Posterior cingulate gyrus (tissue), 11 donors: ENCODE measurements at places on chromosomes 6 and 20.

GRCh38 chr20:21526776-21527175, 12.9 kb upstream of the NKX2-2 start:
- DNase-seq = no peak

DNA sequence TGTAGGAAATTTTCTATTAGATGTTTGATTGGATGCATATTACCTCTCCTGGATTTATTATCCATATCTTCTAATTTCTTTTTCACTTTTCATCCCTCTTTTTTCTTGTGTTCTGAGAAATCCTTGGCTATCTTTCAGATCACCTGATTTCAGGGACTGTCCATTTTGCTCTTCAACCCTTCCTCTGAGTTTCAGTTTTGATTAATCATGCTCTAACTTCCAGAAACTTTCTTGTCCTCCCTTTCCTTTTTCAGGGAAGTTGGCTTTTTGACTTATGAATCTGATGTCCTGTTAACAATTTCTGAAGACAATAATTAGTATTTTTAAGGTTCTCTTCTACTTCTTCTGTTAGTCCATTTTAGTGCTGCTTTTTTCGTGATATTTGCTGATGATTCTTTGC, 79.1 kb downstream of the FKBP5 start:
- DNase-seq = no peak

DNA sequence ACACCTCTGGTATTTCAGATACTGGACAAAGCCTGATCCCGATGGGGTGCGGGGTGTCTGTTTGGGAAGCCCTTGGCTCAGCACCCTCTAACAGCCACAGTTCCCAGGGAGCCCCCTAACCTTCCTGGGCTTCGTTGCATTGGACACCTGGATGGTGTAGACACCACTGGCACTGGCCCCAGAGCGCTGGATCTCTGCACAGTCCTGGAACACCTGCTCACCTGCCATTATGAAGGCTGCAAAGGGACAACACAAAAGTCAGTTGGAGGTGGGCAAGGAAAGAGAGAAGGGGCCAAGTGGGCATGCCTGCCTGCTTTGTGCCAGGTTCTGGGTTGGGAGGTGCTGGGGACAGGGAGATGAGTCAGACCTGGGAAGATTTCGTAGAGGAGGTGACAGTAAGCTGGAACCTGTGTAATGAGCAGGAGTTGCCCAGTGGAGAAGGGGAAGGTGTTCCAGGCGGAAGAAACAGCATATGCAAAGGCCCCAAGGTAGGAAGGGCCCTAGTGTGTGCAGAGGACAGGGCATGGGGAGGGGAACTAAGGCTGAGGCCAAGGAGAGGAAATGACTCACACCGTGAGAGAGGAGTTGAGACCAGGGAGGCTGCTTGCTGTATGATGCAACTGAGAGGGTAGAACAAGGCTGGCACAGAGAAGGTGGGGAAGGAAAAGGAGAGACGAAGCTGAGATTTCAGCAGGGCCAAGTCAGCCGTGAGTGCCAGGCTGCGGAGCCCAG, 34.9 kb downstream of the ANGPT4 start:
- DNase-seq = no peak

- no peak for DNase-seq
Measured at GRCh38 chr6:10528158-10528981, 7.2 kb downstream of the GCNT2 start.

- no peak for DNase-seq
Measured at GRCh38 chr6:112202639-112203341, 51.6 kb downstream of the LAMA4 start.

- DNase-seq = no peak
Measured at GRCh38 chr6:72974276-72974675, 251.0 kb downstream of the KHDC1L start.

DNA sequence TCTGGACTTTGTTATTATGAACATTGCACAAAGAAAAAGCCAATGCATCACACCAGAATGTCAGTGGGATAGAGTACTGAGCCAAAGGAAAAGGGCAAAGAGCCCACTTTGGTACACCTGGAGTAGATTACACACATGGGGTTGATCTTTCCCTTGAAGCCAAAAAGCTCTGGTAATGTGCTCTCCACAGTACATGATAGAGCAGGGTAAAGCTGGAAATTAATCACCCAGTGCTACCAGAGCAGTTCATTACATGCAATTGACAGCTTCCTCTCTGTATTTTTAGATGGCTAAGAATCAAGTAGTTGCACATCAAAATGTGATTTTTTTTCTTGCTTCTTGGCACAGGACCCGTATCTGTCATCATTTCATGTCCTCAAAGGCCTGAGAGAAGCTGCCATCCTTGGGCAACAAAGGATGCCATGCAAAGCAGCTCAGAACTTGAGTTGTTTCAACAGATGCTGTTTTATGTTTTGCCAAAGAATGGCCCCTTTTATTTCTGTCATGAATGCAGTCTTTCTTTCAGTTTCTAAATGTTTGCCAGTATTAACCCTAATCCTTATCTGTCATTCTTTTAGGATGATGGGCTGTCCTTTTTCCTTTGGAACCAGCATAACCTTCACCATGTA, 88.1 kb downstream of the HDGFL1 start:
- peak; percentile 88 for DNase-seq

DNA sequence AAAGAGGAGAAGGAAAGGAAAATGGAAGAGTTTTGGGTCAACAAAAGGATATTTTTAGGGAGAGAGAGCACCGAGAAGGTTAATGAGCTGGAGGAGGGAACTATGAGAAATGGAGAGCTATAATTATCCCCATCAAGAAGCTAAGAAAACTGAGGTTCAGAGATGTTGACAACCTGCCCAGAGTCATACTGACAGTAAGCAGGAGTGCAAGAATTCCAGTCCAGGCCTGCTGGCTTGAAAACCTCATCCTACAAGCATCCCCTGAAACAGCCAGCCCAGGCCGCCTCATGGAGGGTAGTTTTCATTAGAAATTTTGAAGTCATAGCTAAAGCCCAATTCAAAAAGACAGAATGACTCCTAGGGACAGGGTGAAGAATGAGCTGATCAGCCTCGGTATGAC, 172.1 kb upstream of the LRFN2 start:
- no peak for DNase-seq

DNA sequence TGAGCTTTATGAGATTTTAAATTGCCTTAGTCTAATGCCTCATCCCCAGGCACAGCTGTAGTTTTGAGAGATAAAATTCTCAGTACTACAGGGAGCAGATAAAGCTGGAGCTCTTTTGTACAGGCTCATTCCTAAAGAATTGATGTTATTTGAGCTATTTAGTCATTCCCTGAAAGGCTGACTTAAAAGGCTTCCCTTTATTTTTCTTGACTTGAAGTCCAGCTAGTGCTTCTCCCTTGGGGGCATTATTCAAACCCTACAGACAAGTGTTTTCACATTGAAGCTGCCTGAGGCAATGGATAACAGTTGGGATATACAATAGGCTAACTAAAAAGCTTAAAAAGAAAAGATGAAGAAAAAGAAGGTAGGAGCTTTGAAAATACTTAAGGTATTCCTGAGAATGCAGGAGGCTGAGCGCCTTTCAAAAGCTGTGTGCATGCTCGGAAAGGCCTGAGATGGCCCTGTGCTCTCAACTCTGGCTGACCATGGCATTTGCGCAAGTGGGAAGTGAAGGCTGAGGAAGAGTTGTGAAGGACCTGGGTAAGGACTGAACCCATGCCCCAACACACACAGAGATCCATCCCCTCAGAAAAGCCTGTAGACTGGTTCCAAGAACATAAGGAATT, 315.1 kb downstream of the SMOC2 start:
- DNase-seq = no peak

DNA sequence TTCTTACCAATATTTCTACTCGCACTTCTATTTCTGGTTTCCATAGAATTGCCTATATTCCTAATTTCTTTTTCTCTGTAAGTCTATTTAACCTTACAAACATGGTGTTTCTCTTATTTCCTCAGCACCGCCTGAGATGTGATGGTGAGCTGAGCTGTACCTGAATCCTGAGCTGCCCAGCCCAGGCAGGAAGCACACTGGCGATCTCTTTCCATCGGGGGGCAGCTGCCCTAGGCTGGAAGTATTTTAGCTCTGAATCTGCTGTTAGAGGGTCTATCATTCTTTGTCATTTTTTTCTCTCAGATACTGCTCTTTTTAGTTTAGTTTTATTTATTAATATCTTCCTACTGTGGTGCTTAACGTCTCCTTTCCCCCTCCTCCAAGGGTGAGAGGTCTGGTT, 173.4 kb upstream of the SLC35B3 start:
- no peak for DNase-seq

DNA sequence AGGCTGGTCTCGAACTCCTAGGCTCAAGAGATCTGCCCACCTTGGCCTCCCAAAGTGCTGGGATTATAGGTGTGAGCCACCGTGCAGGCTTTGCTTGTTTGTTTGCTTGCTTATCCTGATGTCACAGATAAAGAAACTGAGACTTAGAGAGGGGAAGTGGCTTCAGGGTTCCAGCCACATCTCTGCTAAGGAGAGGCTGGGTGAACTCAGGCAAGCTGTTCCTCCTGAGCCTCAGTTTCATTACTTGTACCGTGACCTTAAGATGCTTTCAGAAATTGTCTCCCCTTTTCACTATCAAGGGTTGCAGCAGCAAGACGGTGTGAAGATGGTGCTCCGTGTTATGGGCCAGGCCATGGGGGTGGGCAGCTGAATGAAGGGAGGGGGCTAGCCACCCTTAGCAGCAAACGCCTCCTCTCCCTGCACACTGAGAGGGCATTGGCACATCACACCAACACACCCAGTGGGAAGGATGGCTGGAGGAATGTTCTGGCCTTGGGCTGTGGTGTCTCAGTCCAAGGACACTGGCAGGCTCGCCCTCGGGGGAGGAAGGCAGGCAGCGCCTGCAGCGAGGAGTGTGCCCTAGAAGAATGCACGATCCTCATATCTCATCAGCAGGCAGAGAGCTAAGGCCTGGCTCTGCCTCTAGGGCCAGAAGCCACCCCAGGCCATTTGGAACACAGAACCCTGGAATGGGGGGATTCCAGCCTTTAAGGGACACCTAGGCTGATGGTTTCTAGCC, 48.2 kb upstream of the TLDC2 start:
- no peak for DNase-seq

GRCh38 chr6:32785781-32786533, 22.6 kb upstream of the HLA-DQB2 start:
- DNase-seq = no peak

DNA sequence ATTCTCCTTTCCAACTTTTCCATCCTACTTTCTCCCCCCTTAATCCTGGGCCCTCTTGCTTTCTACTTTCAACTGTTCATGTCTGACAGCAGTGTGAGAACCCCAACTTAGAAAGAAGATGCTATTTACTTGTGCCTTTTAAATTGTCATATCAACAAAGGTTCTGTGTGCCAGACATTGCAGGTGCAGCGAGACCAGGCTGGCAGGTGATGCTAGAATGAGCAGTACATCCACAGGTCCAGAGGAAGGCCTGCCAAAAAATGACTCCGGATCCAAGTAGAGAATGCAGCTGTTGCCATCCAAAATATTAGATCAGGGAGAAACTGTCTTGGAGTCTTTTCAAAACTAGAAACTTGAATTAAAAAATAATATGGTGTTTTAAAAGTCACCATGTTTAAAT, 510.5 kb downstream of the LMBRD1 start:
- DNase-seq = no peak

DNA sequence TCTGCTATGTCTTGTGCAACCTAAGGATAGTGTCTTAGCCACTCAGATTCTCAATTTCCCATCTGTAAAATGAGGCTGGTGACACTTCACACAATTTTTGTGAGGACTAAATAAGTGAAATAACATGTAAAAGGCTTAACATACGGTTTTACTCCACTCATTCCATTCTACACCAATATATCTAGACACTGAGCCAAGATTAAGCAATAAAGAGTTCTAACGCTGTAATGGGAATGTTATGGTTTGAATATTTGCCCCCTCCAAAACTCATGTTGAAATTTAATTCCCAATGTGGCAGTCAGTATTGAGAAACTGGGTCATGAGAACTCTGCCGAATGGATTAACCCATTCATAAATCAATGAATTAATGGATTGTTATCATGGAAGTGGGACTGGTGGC, 301.0 kb downstream of the HACE1 start:
- no peak for DNase-seq

DNA sequence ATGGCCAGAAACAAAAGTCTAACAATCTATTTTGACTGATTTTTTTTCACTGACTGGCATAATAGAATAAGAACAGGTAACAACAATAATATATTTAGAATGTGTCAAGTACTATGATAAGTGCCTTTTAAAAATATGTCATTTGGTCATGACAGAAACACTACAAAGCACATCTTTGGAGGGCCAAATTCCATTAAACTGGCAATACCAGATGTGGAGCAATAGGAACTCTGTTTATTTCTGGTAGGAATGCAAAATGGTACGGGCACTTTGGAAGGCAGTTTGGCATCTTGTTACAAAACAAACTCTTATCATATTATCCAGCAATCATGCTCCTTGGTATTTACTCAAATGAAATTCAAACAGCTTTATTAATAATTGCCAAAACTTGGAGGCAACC, 39.3 kb downstream of the TENT5A start:
- no peak for DNase-seq

DNA sequence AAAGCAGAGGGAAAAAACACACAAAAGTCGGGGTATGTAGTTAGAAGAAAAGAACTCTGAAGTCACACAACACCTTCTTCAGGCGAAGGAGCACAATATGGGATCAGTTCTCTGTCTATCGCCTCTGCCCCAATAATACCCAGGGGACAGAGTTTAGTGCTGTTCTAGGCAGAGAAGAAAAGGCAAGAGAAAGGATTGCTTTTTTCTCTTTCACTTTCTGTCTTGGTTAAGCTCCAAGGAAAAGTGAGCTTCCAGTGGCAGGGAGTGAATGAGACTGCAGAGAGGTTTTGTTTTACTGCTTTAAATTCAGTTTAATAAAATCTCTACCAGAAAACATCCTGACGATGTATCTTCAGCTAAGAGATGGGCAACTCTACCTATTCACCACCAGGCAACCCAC, 86.6 kb upstream of the STXBP5 start:
- DNase-seq = no peak

DNA sequence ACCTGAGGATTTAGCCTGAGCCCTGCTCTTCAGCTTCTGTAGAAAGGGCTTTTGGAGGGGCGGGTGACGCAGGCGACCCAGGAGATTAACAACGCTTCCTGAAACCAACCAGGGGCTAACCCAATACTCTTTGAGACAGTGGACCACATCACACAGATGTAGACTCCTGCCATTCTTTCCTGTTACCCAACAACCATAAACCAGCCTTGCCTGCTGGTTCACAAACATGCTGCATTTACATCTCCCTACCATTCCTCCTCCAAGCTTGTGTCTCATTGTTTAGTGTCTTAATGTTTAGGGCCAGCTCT, 28.3 kb downstream of the PPP1R16B start:
- DNase-seq = no peak

GRCh38 chr6:13711324-13711732, 307 bp downstream of the RANBP9 start:
- no peak for DNase-seq

DNA sequence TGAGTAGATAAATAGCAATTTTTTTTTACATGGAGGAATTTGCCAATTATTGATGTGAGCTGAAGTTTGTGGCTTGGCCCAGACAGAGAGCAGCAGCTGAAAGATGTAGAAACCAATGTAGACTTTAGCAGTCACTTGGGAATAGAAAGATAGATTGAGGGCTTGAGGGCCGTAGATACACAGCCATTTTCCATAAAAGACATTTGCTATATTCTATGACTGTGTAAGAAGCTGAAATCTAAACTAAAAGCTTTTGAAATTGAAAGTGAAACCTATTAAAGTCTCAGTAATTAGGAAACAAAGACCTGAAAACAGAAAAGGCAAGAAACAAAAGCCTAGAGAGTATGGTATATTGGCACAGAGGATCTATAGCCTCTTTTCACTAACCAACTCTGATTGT, 332.7 kb downstream of the CENPW start:
- DNase-seq = no peak
